ENCODE measurements at places on chromosomes 3 and 15.

- DNase-seq = no peak
These were observed 2.5 kb downstream of the MPI start for GRCh38 chr15:74892313-74892712.

DNA sequence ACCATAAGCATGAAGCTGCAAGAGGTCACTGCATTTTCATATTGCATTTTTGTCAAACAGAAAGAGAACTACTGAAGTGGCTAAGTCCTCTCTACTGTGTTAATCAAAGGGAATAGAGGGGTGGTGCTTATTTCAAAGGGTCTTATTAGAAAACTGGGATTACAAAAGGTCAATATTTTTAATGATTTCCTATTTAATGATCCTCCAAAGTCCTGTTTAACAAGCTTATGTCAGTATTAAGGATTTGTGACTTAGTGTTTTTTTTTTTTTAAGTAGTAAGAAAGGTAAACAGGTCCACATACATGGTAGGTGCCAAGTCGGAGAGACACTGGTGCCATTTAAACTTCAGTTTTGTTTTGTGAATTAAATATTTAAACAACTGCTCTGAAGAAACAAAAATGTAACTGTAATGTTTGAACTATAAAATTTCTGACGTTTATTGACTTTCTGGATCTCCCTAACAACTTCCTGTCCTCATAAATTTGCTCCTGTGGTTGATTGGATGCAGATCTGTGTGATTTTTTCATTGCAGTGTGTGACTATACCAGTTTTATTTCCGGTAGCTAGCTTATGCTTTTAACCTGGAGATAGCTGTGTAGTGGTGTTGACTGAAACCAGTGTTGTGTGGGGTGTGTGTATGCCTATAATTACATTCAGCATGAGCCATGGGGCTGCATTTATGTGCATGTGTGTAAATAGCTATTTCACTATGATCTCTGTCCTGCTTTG, 8.6 kb upstream of the CACNA1D start:
- DNase-seq = no peak

- DNase-seq = no peak
These were observed 113.2 kb upstream of the ALDH1A3 start for GRCh38 chr15:100766243-100767000.

DNA sequence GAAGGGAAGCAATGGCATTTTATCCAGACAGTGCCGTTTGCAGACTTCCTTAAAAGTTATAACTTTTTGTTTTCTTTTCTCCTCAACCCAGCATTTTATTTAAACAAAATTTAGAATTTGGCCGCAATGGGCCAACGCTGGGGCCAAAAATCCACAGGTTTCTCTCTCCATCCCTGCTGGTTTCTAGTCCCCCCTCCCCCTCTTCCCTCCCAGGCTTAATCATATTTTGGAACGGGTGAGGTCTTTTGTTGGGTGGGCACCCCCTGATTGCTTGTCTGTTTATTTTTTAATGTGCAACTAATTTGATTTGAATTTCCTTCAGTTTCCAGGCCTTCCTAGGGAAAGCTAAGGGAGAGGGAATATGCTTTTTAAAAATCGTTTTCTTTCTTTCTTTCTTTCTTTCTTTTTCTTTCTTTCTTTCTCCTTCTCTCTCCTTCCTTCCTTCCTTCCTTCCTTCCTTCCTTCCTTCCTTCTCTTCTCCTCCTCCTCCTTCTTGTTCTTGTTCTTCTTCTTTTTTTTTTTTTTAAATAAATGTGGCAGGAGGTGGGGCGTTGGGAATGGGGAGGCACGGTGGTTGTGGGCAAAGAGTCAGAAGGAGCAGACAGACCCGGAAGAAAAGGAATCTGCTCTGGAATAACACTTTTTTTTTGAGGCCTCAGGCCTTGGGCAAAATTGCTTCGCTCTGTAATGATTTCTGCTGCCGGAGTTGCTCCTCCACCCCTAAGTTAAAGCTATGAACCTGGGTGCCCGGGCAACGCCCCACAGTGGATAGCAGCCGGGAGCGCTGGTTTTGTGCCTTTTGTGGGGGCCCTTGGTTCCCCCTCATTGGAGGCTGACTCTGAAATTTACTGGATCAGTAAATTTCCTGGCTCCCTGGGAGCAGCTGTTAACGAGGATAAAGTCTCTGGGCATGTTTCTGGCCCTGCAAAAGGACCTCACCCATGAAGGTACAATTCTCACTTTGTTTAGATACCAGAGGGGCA, 1.9 kb downstream of the FNDC3B start:
- DNase-seq = peak; percentile 79

DNA sequence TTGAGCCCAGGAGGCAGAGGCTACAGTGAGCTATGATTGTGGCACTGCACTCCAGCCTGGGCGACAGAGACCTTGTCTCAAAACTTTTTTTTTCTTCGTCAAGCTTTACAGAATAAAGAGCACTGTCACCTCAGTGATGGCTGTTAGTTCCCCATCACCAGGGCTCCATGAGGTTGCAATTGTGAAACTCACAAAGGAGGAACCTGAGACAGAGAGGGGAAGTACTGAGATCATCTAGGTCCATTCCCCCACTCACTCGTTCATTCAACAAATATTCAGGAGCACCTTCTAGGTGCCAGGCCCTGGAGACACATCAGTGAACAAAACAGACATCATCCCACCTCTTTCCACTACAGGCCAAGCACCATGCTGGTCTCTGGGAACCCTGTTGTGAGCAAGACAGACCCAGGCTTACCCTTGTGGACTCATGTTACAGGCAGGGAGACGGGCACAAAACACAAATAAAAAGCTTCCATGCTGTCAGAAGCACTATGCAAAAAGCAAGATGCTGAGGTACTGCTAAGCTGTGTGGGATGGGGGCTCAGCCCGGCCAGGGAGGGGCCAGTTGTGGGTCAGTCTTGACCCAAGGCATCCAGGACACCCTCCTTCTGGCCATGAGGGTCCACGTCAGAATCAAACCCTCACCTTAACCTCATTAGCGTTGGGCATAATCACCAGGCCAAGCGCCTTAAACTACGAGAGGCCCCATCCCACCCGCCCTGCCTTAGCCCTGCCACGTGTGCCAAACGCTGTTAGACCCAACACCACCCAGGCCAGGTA, 2.1 kb upstream of the RHO start:
- DNase-seq = no peak

GRCh38 chr3:20573175-20573574, 387.2 kb upstream of the SGO1 start:
- peak; percentile 50 for DNase-seq

GRCh38 chr3:38743043-38743442, 73.0 kb downstream of the SCN10A start:
- no peak for DNase-seq
